Common myeloid progenitor, CD34-positive (primary cell): ENCODE measurements at places on chromosomes 6 and 20.

GRCh38 chr20:19381947-19382346, 169.5 kb downstream of the SLC24A3 start:
- DNase-seq, result no peak

- no peak for DNase-seq
Observed at GRCh38 chr6:11380969-11381744, 148.7 kb upstream of the NEDD9 start.

DNA sequence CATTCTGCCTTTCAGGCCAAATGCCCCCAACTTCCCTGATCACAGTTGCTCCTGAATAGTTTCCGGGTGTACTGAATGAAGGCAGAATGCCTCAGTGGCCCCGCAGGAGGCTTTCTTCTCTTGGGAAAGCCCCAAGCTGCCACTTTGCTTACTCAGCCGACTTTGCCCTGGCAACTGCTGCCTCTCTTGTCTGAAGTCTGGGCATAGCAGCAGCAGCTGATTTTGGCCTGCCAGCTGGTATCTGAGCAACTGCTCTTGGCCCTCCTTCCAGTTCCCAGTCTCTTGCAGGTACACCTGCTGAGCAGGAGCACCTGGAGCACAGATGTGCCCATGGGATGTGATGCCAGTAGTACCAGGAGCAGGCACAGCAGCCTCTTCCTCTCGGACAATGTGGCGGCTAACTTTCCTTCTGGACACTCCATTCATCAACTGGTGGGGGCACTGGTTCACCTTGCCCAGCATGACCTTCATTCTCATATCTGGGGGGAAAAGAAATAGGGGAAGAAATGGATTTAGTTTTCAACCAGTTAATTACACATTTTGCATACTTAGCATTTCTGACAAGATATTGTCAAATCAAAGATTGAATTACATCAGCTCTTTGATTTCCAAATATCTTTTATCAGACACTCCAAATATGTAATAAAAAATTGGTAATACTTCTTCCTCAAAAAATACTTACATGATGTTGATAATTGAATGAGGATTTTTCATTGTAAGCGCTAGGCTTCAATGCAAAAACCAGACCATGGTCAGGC, 468.2 kb downstream of the PKHD1 start:
- DNase-seq, result no peak

GRCh38 chr6:5199283-5199682, 61.5 kb downstream of the LYRM4 start:
- no peak for DNase-seq

DNA sequence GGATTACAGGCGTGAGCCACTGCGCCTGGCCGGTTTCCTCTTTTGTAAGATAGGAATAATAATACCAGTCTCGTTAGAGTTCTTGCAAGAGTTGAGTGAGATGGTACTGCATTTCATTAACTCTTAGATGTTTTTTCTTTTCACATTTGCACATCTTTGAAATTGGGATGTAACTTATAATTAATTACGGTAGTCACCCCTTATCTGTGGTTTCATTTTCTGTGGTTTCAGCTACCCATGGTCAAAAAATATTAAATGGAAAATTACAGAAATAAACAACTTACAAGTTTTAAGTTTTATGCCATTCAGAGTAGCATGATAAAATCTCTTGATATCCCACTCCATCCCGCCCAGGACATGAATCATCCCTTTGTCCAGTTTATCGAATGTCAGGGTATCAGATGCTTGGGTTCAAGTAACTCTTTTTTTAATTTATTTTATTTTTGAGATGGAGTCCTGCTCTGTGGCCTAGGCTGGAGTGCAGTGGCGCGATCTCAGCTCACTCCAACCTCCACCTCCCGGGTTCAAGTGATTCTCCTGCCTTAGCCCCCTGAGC, 15.4 kb downstream of the PTK7 start:
- no peak for DNase-seq

DNA sequence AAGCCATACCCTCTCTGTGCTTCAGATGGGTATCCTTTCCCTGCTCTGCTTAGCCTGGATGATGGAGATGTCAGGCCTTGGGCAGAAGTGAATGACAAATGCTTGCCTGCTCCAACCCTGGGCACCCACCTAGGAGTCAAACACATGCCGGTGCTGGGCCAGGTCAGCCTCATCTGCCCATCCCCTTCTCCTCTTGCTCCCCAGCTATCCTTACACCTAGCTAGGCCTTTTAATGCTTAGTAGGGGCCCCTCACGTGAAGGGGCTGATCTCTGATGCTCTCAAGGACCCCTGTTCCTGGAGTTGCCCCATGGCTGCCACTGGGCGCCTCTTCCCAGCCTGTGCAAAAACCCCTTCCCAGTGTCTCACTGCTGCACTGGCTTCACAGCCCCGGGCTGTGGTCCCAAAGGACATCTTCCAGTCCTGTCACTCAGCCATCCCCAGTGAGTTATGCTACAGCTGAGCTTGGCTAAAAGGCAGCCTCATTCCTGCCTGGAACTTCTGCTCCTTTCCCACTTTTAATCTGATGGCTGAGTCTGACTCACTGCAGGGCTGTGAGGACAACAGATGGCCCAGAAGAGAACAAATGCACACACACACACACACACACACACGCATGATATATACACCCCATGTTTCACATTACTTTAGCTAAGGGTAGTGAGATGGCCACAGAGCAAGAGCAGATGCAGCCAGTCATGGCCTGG, 12.8 kb upstream of the SDCBP2 start:
- DNase-seq, result no peak

- peak; percentile 70 for DNase-seq
Observed at GRCh38 chr6:30834646-30835045, 49.7 kb upstream of the DDR1 start.

- DNase-seq, result no peak
Observed at GRCh38 chr6:112286500-112287144, 32.3 kb upstream of the LAMA4 start.

GRCh38 chr6:35425284-35425683, 26.9 kb upstream of the FANCE start:
- DNase-seq, result no peak

DNA sequence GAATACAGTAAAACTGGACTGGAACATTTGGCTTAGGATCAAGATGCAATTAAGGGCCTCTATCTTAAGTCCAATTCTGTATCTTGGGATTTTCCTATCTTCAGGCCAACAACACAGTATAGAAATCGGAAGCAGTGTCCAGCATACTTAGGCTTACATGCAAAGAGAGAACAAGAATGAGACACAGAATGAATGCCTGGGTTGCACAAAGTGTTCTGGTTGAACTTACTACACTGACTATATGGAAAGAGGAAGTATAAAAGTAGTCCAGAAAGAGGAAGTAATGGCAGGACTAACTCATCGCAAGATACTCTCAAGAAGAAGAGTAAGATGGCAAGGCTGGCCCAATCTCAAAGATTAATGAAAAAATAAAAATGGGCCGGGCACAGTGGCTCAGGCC, 87.6 kb downstream of the BTBD9 start:
- peak; percentile 87 for DNase-seq
